Activated T-cell treated with anti-CD3 and anti-CD28 coated beads, Interleukin-2, amount 50 U/mL, for 1 hour (primary cell): ENCODE measurements at places on chromosomes 7 and 10.

- DNase-seq = peak; percentile 38
These were observed 16.6 kb downstream of the ACBD5 start for GRCh38 chr10:27223964-27224363.

DNA sequence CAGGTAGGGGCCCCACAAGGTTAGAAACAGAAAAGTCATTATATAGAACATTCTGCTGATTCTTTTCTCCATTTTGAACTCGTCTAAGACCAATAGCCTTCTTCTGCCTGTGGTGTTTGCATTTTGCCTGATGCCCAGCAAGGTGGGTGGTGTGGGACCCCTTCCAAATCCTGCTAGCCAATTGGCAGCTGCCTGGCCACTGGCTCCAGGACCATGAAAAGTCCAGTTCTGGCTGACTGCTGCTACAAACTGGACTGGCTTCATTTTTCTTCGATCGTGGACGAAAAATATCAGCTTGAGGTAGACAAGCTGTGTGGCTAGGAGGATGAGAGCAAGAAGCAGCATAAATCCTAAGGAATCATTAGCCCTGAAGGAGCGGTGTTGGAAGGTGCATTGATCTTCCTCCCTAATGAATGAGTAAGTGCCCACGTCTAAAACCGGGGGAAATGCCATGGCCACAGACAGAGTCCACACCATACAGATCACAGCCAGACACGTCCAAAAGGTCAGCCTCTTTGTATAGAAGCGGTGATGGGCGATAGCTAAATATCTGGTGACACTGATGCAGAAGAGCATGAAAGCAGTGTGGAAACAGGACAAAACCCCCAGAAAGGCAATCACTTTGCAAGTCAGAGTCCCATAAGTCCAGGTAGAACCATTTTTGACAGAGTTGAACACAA, 2.7 kb downstream of the GPR85 start:
- no peak for DNase-seq

GRCh38 chr10:84156009-84156408, 16.7 kb downstream of the GHITM start:
- DNase-seq = no peak

DNA sequence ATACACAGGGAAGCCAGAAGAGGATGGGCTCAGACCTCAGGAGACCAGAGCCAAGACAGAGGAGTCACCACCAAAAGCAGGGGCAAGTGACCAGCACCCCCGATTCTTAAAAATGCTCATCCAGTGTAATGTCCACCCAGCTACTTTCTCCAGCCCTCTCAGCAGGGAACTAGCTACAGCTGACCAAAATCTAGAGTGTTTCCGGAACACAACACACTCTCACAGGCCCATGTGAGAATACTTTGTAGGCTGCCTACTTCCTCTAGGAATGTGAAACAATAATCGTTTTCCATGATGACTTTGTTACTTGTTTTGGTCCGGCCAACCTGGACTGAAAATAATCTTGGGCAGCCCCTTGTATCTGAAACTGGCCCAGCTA, 14.5 kb downstream of the PSAP start:
- DNase-seq = no peak

DNA sequence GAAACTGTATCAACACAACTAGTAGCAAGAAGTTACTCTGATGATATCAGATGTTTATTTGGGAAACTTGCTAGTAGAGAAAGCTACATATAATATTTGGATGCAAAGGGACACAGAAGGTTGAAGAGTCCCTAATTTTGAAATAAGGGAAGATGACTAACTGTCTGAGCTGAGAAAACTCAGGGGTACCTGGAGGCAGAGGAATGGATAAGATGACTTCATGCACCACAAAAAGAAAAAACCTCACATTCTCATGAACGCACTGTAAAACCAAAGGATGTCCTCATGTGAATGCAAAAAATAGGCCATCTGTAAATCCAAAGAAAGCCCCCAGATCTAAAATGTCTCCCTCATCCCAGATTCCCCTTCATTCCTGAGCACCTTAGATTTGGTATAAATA, 29.3 kb downstream of the PRSS2 start:
- no peak for DNase-seq

DNA sequence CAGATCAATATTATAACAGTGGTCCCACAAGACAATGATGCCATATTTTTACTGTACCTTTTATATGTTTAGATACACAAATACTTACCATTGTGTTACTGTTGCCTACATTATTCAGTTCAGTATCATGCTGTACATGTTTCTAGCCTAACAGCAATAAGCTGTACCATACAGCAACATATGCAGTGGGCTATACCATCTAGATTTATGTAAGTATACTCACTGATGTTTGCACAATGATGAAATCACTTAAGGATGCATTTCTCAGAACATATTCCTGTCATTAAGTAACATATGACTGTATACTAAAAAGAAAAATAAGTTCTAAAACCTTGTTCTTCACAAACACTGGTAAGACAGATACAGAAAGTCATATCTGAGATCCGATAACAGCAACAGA, 468.6 kb upstream of the SEMA3A start:
- DNase-seq = no peak

DNA sequence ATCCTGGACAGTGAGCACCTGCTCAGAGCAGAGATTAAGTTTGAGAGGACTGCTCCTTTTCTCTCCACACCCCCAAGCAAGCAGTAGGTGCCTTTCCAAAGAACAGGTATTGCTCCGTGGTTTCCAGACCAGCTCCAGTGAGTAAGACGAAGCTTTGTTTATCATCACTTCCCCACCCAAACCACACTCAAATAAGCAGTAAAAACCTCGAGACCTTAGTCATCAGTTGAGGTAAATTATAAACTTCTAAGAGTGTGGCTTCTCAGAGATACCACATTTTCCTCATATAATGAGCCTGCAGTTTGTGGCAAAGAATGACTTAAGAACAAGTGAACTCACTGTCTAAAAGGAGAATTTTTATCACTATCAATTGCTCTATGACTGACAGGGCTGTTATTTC, 50.0 kb upstream of the GRB10 start:
- DNase-seq = no peak

DNA sequence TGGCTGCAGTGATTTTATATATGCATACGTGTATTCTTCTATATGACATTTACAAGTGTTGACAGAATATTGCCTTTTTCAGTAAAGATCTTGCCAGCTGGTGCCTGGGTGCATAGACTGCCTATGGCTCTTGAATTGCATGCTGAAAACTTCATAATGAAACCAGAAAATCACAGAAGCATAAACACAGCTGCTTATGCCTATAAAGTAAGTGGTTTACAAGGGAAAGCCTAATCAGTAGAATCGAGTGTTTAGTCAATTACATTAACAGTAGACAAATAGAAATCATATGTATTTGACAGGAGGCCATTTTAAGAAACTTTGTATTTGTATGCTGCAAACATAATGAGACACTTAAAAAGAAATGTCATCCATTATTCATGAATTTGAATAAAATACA, 82.5 kb downstream of the TMEM168 start:
- DNase-seq = no peak

- DNase-seq = peak; percentile 27
These were observed 19.4 kb upstream of the GATA3 start for GRCh38 chr10:8035006-8035640.

DNA sequence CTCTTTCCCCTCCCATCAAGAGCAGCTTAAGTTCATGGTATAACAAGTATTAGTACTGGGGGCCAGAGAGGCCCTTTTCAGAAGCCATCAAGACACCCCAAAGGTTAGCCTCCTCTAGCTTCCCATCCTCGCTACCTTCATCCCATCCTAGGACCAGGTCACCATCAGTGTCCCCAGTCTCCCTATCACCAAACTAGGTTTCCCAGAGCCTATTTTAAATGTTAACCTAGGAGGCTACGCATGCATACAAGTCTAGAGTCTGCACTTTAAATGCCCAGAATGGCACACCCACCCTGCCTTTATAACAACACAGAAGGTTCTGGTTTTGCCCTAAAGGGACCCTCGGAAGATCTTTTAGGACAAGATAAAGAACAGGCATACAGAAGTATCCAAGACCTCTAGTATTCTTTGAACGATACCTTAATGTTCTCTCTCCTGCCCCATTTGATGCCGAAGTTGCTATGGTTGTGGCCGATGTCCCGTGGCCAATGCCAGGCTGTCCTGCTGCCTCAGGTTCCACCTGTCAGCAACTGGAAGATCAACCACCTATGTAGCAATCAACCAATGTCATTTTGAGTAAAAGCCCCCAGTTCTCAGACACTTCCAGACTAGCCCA, 2.2 kb downstream of the GPRIN2 start:
- DNase-seq = no peak

- DNase-seq = no peak
These were observed 335.6 kb upstream of the HGF start for GRCh38 chr7:82105463-82105862.

GRCh38 chr7:21412410-21412851, 15.5 kb upstream of the SP4 start:
- no peak for DNase-seq

DNA sequence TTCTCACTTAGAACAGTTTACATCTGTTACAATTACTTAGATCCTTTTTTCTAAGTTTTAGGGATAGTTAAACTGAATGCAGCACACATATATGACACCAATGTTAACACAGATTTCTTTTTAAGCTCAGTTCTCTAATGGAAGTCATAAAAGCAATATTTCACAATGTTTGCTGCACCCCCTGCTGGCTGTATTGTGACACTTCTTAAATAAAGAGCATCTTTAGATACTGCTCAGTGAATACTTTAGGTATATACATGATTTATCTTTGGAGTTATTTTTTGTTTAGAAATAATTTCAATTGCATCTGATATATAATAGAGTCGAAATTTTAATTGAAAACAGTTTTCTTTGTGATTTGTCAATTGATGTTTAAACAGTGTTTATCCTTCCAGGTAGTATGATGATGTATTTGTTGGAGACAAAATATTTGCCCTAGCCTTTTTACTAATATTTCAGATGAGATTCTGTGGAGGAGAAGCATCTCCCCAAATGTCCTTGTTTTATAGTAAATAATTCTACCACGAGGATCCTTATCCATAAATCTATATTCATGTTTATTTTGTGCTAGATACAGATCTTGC, 174.4 kb downstream of the ST7 start:
- DNase-seq = peak; percentile 29

GRCh38 chr10:97547962-97548361, 24.6 kb upstream of the ANKRD2 start:
- DNase-seq = no peak

DNA sequence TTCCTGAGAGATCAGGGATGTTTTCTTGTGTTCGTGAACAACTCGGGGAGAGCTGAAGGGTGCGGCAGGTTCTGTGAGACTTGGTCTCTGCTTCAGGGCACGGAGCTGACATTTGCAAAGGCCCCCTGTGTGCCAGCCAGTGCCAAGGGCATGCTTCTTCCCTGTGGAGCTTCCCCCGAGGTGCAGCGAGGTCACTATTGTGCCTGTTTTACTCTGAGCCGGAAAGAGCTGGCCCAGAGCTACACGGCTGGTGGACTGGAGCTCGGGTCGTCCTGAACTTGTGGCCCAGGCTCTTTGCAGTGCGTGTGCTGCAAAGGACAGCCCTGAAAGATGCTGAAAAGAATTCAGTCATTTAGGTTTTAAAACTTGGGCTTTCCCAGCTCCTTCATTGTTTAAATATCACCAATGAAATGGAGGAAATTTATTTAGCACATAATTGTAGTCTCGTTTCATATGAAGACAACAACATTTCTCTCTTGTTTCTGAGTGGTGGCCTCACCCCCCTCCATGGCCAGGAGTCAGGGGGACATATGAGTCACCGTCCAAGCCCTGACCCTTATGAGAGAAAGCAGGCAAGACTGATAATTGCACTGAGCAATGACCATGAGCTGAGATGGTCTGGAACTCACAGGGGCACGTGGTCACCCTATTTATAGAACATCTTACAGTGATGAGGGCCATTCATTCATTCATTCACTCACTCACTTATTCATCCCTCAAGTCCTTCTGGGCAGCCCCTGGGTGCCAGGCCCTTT, 102.6 kb downstream of the PTPRE start:
- no peak for DNase-seq
